Natural killer cell (primary cell): ENCODE measurements at places on chromosomes 5 and 9. TPM values are rescaled to one million over a fixed set of nuclear protein-coding genes. Genes with fewer than 3 reads are reported as not detected.
A peak's percentile ranks its signal among the peaks of the same experiment; 100 is the strongest.

The FST gene
- total RNA-seq: not detected

The CAMK2A gene
- total RNA-seq: not detected

The MARVELD2 gene
- total RNA-seq: not detected

The PCDHB8 gene
- not detected for total RNA-seq

The IFNA13 gene
- total RNA-seq: not detected

The CNTLN gene
- 0.63 TPM for total RNA-seq

The WDR38 gene
- total RNA-seq: not detected

The PTGDS gene
- total RNA-seq: 157 TPM

The RORB gene
- 0.73 TPM for total RNA-seq

The DDX4 gene
- total RNA-seq: not detected

The ADAMTSL2 gene
- not detected for total RNA-seq

GRCh38 chr9:77424993-77425392 is 223.1 kb downstream of the GNA14 start:
- no peak overlapping the region for H3K27ac ChIP-seq
- no peaks in the 10 kb centered on the region for H3K27me3 ChIP-seq
- no peaks in the 10 kb centered on the region for H3K36me3 ChIP-seq
- no peaks in the 10 kb centered on the region for H3K4me1 ChIP-seq

DNA sequence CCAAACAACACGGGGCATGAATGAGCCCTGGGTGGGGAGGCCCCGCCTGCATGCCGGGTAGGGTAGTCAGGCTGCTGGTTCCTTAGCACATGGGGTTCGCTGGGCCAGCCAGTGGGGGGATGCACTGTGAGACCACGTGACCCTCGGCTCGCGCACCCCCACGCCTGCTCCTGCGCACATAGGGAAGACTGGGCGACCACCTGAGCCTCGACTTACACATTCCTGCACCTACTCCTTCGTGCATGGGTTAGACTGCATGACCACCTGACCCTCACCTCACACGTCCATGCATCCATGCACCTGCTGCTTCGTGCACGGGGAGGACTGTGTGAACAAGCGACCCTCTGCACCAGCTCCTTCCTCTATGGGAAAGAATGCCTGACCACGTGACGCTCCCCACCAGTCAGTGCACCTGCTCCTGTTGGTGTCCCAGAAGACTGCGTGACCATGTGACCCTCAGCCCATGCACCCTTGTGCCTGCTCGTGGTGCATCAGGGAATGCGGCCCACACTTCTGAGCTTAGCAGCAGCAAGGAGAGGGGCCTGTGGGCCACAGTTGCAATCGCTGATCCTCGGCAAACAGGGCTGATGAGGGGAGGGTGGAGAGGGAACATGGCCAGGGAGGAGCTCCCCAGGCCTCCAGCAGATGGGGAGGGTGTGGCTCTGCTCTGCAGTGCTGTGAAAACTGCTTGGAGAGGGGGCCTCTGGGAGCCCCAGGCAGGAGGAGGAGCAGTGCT is 18.1 kb downstream of the LPCAT1 start:
- H3K27me3 ChIP-seq: no peaks in the 10 kb centered on the region
- H3K36me3 ChIP-seq: peaks cover 29% of the 10 kb centered on the region
- DNase-seq: no peak
- H3K4me1 ChIP-seq: peaks cover 90% of the 10 kb centered on the region
- H3K27ac ChIP-seq: peak overlapping the region; percentile 11

- H3K4me1 ChIP-seq: no peaks in the 10 kb centered on the region
- no peaks in the 10 kb centered on the region for H3K27me3 ChIP-seq
- H3K4me3 ChIP-seq: no peak overlapping the region
- no peaks in the 10 kb centered on the region for H3K36me3 ChIP-seq
These were observed 232.7 kb downstream of the RFK start for GRCh38 chr9:76161541-76161940.

DNA sequence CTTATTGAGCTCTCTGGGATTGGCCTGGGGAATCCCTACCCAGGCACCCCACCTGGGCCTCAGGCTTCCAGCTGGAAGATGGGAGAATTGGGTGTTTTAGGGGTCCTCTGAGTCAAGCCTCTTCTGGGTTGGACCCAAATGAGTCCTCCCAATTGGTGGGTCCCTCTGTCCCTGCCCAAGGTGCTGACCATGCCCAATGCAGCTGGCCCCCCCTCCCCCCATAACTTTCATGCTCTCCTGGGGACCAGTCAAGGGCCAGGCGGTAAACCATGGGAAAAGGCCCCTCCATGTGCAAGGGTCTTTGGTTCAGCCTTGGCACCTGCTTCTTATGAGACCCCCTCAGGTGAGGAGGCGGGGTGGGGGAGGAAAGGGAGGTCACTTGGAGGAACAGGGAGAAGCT is 3.4 kb upstream of the PSD2 start:
- peaks cover 30% of the 10 kb centered on the region for H3K27me3 ChIP-seq
- peaks cover 25% of the 10 kb centered on the region for H3K4me1 ChIP-seq
- DNase-seq: no peak
- no peak overlapping the region for H3K4me3 ChIP-seq
- H3K27ac ChIP-seq: no peak overlapping the region

- H3K4me3 ChIP-seq: no peak overlapping the region
- DNase-seq: peak; percentile 47
- peaks cover 4% of the 10 kb centered on the region for H3K27me3 ChIP-seq
- H3K27ac ChIP-seq: no peak overlapping the region
These were observed 64.2 kb downstream of the KLF4 start for GRCh38 chr9:107425101-107426025.

DNA sequence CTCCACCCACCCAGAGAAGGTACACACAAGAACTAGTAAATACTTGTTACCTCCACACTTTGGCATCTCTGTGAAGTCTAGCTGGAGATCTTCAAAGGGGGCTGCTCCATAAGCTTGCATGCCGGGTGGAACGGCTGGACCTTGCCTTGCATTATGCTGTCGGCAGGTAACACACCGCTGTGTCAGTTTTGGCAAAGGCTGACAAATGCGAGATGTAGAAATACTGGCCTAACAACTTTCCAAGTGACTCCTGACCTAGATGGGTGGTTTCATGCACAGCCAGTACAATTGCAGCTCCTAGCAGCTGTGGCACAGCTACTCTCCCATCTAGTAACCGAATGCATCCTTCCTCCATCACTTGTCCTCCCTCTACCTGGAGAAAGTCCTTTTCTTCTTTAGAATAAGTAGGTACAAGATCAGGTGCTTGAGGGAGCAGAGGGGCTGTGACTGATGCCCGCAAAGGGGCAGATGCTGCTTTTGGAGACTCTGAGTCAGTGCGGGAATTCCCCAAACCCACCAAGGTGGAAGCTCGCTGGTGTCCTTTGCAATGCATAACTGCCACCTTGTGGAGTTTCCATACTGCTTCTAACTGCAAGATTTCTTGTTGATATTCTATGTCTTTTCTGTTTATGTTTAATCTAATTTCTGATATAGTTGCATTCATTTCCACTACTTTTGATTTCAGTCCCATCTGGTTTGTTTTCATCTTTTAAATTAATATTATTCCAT is 78.4 kb downstream of the TMEM161B start:
- H3K27ac ChIP-seq: no peak overlapping the region
- no peak overlapping the region for H3K4me3 ChIP-seq
- no peaks in the 10 kb centered on the region for H3K27me3 ChIP-seq
- H3K4me1 ChIP-seq: no peaks in the 10 kb centered on the region
- peak; percentile 10 for DNase-seq

- no peaks in the 10 kb centered on the region for H3K4me1 ChIP-seq
- no peak overlapping the region for H3K4me3 ChIP-seq
- peaks cover 2% of the 10 kb centered on the region for H3K27me3 ChIP-seq
- no peak overlapping the region for H3K27ac ChIP-seq
- no peak for DNase-seq
- no peaks in the 10 kb centered on the region for H3K36me3 ChIP-seq
These were observed 27.5 kb downstream of the SLC6A3 start for GRCh38 chr5:1417586-1418225.

- H3K27me3 ChIP-seq: no peaks in the 10 kb centered on the region
- peaks cover 11% of the 10 kb centered on the region for H3K36me3 ChIP-seq
- H3K4me1 ChIP-seq: no peaks in the 10 kb centered on the region
- no peak overlapping the region for H3K27ac ChIP-seq
These were observed 166.4 kb upstream of the OTULINL start for GRCh38 chr5:14415024-14415697.

DNA sequence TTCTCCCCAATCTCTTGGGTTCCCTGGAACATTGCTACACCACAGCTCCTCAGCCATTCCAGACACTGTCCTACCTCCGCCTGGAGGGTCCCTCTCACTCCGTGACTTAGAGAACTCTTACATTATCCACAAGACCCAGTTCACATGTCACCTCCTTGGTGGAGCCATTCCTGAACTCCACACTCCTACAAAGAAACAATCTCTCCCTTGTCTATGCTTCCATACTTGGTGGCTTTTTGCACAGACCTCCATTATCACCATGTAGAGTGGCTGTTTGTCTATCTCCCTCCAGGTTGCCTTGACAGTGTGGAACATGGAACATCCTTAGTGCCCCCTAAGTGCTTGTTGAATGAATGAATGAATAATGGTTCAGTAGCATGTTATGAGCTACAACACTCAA is 105.9 kb downstream of the PAX5 start:
- no peak overlapping the region for H3K4me3 ChIP-seq
- H3K27me3 ChIP-seq: no peaks in the 10 kb centered on the region
- no peaks in the 10 kb centered on the region for H3K4me1 ChIP-seq
- H3K36me3 ChIP-seq: no peaks in the 10 kb centered on the region
- no peak for DNase-seq

DNA sequence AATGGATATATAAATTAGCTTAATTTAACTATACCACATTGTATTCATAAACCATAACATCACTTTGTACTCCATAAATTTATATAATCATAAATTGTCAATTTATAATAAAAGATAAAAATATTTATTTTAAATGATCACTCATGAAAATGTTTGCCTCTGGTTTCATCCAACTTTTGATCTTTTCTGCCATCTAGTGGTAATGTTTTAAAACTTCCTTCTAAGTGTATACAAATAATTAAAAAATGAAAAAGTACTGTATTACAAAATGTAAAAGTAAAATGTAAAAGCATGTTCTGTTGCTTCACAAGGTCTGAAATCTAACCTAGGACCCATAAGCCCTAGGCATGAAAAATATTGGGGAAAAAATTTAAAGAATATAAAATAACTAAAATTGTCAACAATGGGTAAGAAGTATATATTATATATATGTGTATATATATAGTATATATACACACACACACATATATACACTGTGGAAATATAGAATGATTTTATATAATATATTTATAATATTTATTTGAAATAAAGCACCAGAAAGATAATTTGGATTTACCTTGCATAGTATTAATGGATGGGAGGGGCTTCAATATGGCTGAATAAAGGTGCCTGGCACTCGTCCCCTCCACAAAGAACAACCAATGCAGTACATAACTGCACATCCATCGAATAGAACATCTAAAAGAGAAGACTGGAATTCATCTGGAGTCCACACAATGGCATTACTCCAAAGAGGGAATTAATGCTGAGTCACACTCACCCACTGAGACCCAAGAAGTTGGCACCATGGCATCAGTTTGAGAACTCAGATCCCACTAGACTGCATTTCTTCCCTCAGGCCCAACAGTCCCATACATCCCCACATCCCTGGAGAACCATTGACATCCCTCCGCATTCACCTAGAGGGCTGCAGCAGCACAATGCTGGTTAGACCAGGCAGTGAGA is 32.5 kb downstream of the ANXA1 start:
- H3K4me1 ChIP-seq: no peaks in the 10 kb centered on the region
- H3K4me3 ChIP-seq: no peak overlapping the region
- peak; percentile 78 for DNase-seq
- no peak overlapping the region for H3K27ac ChIP-seq
- no peaks in the 10 kb centered on the region for H3K27me3 ChIP-seq

DNA sequence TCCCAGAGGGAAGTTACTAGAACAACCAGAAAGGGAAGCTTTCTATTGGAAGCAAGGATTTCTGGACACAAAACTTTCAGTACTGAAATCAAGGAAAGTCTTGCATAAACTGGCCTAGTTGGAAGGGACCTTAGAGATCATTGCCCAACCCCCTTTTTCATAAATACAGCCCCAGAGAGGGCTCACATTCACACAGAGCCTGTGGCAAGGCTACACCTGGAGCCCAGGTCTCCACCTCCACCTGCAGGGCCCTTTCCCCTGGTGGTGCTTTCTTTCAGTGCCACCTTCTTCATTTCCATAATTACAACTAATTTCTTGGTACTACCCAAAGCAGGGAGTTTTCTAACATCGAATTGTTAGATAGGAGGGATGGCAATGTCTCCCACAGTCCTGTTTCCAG is 85.7 kb downstream of the ADRB2 start:
- no peak overlapping the region for H3K27ac ChIP-seq
- DNase-seq: no peak
- H3K27me3 ChIP-seq: no peaks in the 10 kb centered on the region
- H3K4me3 ChIP-seq: no peak overlapping the region
- H3K36me3 ChIP-seq: no peaks in the 10 kb centered on the region

DNA sequence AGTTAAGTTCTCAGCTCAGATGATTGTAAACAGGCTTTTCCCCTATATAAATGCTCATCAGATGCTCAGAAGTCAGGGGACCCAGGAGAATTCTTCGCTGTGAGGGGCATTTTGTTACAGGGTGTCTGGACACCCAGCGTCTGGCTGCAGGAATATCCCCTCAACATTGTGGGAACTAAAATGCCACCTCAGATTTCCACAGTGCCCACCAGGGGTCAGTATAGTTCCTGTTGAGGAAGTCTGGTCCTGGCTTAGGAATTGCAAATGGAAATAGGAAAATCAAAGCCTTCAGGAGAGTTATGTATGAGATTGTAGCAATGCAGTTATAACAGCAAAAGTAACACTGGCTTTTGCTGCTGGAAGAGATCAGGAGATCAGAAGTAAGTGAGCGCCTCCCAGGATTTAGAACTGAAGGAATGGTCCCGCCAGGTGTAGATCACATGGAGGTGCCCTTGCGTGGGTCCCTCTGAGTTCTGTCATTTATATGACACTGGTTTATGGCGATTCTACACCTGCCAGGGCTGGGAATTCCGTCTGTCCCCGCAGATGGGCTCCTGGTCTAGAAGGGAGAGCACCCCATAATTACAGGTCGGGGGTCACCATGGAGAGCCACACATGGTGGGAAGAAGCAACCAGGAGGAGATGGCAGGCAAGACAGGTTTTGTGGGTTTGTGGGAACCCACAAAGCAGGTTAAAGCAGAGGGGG is 47.1 kb upstream of the CTSL start:
- no peak overlapping the region for H3K4me3 ChIP-seq
- H3K4me1 ChIP-seq: no peaks in the 10 kb centered on the region
- no peak for DNase-seq
- H3K27ac ChIP-seq: no peak overlapping the region

DNA sequence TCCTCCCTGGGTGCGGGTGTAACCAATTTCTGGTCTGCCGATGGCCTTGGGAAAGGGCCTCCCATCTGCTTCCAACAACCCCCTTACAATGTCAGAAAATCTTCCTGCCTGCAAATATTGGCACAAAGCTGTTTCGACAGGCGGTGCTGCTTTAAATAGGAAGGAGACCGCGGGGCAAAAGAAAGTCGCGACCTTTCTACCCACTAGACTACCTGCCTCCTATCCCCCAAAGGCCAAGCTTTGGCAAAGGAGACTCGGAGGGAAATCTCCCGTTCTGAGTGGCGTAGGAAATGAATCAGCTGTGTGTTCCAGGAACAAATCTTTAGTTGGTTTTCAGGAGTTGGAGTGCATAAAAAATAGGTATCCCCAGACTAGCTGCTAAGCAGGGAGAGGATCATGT is 36.8 kb upstream of the NFIB start:
- no peak for DNase-seq
- no peak overlapping the region for H3K4me3 ChIP-seq
- no peaks in the 10 kb centered on the region for H3K4me1 ChIP-seq
- no peaks in the 10 kb centered on the region for H3K36me3 ChIP-seq
- H3K27me3 ChIP-seq: peaks cover 13% of the 10 kb centered on the region

- no peak overlapping the region for H3K4me3 ChIP-seq
- H3K36me3 ChIP-seq: no peaks in the 10 kb centered on the region
- no peak for DNase-seq
- H3K27ac ChIP-seq: no peak overlapping the region
- peaks cover 3% of the 10 kb centered on the region for H3K27me3 ChIP-seq
- peaks cover 2% of the 10 kb centered on the region for H3K4me1 ChIP-seq
These were observed 17.9 kb upstream of the ZSWIM6 start for GRCh38 chr5:61313960-61314681.
